ENCODE measurements at places on chromosomes 1 and 21.

- no peak for DNase-seq
Measured at GRCh38 chr1:219710529-219711194, 97.8 kb upstream of the ZC3H11B start.

DNA sequence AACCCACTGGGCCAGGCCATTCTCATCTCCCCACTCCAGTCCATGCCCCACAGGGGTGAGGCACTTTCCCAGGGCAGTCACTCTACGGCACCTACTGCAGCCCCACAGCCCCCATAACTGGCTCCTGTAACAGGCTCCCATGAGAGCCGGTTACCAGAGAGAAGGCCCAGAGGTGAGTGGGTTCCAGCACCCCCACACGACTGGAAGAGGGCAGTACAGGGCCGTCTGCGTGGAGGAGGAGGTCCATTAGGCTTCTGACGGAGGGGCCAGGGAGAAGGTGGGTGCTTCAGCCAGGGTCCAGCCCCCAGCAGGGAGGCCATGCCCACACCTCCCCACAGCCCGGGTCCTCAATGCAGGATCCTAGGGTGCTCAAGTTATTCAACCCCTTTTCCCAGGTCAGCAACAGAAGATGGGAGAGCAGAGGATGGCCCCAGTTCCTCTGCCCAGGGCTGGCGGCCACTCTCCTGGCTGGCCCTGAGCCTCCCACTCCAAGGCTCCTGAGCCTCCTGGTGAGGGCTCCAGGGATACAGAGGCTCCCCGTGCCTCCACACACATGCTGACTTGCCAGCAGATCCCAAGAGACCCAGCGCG, 1.6 kb downstream of the ACAP3 start:
- DNase-seq: no peak

DNA sequence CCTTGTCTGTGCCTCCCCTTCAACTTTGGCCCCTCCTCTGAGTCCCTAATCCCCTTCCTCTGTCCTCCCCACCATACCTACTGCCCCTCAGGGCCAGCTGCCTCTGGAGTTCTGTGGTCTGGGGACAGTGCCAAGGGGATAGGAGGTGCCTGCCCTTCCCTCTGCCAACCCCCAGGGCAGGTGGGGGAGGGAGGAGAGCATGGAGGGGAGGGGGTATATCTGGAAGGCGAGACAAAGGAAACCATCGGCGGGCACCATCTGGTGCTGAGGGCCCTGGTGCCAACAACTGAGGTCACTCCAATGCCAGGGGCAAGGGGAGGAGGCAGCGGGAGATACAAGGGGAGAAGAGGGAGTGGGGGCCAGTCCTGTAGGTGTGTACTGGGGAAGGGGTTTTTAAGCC, 9.6 kb downstream of the RAB25 start:
- no peak for DNase-seq

DNA sequence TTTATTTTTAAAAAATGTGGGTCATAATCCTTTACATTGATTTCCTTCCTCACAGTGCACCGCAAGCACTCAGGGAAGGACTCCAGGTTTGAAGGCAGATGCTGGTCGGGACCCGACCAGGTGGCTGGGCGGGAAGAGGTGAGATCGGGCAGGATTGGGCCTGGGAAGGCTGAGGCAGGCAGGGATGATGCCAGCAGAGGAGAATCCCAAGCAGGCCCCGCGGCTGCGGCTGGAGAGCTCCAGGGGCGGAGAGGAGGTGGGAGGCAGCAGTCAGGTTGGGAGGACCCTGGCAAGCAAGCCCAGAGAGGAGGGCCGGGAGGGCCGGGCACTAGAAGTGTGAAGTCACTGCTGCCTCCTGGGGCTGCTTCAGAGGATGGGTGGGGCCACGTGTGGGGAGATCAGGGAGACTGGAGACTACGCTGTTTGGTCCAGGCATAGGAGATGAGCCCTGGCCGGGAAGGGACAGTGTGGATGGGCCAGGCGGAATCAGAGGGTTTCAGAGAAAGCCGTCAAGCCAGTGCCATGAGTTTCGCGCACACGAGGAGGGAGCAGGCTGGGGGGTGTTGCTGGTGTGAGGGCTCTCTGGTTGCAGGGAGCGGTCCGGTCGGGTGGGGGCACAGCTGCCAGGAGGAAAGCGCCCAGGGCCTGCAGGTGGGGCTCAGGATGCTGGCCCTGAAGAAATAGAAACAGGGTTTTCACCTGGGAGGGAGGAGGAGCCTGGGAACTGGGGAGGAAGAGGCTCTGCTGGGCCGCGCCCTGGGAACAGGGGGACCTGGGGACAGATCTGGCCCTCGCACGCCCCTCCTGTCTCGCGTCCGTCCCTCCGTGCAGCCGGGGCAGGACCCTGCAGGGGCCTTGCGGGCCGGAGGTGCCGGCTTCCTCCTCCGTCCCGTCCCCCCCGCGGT, 888 bp upstream of the COL18A1 start:
- DNase-seq: peak; percentile 49

GRCh38 chr1:230401763-230402294, 24.3 kb downstream of the PGBD5 start:
- no peak for DNase-seq
